Activated T-helper 17 cell treated with anti-CD3 and anti-CD28 coated beads, Interleukin-2, amount 50 U/mL, for 72 hours (primary cell): ENCODE measurements at places on chromosomes 12 and 14. TPM values are rescaled to one million over a fixed set of nuclear protein-coding genes. Genes with fewer than 3 reads are reported as not detected.

Gene PLEKHG3
- total RNA-seq: 17.2 TPM

Gene INHBC
- not detected for total RNA-seq

Gene PPFIA2
- total RNA-seq: not detected

Gene CCDC177
- not detected for total RNA-seq

Gene SLC17A8
- not detected for total RNA-seq

Gene IGF1
- total RNA-seq: 1.0 TPM

Gene BEST3
- total RNA-seq: not detected

Gene EID3
- 7.3 TPM for total RNA-seq

Gene CLBA1
- 0.85 TPM for total RNA-seq

Gene LHX5
- not detected for total RNA-seq

Gene MIP
- total RNA-seq: not detected

Gene LRTM2
- total RNA-seq: not detected

Gene ANKRD33
- not detected for total RNA-seq

Gene POTEG
- total RNA-seq: not detected

- ATAC-seq: no peak
Observed at GRCh38 chr12:70644861-70645260, 7.6 kb upstream of the PTPRB start.

GRCh38 chr12:126107659-126108058, 1042.4 kb downstream of the AACS start:
- no peak for ATAC-seq

DNA sequence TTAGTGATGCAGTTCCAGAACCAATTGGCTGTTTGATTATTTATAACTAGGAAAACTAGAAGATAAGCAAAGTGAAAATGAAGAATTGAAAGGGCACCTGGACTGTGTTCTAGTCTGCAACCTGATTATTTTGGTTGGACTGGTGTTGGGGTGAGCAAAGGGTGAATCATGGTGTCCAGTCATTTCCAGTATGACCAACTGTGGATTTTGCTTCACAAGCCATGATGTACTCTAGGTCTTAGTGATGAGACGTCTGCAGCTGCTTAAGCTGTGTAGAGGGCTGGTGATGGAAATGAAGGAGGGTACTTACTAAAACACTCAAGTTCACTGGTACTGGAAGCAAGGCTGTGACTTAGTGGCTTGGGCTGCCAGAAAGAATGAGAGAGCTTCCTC, 193.2 kb upstream of the FRMD6 start:
- ATAC-seq: peak; percentile 34

DNA sequence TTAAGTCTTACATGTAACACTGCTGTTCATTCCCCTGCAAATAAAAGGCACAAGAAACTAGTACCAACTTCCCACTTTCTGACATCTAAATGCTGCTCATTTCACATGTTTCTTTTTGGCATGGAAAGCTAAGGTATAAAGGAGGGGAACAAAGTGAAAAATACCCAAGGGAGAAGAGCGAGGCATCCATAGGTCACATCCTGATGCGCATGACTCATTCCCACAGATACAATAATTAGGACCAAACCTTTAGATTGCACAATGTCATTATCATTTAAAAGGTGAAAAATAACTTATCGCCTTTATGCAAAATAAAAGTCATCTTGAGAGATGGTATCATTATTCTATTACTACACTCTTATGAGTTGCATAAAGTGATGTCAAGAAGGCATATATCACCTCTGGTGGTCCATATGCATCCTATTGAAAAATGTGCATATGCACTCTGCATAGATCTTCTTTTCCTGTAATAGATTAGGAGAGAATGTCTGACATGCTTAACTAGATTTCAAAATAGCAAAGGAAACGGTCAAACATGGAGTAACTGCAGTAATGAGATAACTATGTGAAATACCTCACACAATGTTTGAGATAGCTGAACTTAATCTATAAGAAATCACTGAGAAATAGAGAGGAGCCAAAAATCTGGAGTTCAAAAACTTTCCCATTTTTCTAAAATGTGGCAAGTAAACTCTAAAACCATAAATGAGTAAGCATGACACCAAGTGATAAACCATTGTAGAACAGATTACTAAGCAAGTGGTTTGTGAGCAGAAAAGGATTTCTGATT, 382.5 kb upstream of the TMTC1 start:
- ATAC-seq: no peak

DNA sequence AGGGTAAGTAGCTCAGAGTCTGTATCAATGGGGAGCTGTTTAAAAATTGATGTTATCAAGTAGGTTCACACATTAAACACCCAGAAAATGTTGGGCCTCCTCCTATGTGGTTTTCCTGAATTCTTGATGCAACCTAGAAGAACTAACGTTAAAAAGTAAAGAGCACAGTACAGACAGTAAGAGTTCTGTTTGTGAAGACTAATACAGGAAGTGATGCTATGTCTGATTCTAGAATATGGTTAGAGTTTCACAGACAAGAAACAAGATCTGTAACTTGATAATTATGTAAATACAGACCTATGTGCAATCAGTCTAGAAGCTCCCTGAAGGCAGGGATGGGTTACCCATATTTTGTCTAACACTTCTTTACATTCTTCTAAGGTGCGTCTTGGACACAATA, 214.9 kb upstream of the BTG1 start:
- peak; percentile 74 for ATAC-seq

GRCh38 chr14:54632452-54632851, 65.5 kb downstream of the SAMD4A start:
- ATAC-seq: no peak

GRCh38 chr14:100774164-100774537, 47.5 kb downstream of the DLK1 start:
- no peak for ATAC-seq

GRCh38 chr12:95590775-95591174, 39.5 kb upstream of the USP44 start:
- no peak for ATAC-seq

DNA sequence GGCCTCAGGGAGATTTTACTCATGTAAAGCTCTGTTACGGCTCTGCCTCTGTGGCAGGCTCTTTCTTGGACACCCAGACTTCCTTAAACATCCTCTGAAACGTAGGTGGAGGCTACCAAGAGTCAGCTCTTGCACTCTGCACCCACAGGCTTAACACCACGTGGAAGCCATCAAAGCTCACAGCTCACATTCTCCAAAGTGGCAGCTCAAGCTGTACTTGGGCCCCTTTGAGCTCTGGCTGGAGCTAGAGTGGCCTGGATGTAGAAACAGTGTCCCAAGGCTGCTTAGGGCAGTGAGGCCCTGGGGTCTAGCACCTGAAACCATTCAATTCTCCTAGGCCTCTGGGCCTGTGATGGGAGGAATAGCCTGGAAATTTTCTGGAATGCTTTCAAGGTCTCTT, 155.3 kb upstream of the CDKN3 start:
- ATAC-seq: no peak

- ATAC-seq: peak; percentile 86
Observed at GRCh38 chr14:102063109-102063807, 23.6 kb downstream of the HSP90AA1 start.

DNA sequence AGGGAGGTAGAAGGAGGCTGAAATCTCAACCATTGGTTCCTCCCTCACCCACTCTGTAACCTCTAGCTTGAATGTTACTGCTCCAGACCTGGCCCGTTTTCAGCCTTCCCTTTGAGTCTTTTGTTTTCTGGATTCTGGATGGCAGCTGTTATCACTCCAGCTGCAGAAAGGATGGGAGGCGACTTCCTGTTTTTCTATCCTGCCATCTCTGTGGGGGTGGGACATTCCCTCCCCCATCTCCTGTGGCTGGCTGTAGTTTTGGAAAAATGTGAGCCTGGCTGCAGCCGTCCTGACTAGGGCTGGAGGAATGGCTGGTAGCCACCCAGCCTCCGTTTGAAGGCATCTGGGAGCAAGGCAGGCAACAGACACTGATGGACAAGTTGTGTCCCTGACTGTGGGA, 2.9 kb upstream of the PPFIBP1 start:
- no peak for ATAC-seq

- no peak for ATAC-seq
Observed at GRCh38 chr12:53729644-53730043, 2.4 kb upstream of the CALCOCO1 start.

DNA sequence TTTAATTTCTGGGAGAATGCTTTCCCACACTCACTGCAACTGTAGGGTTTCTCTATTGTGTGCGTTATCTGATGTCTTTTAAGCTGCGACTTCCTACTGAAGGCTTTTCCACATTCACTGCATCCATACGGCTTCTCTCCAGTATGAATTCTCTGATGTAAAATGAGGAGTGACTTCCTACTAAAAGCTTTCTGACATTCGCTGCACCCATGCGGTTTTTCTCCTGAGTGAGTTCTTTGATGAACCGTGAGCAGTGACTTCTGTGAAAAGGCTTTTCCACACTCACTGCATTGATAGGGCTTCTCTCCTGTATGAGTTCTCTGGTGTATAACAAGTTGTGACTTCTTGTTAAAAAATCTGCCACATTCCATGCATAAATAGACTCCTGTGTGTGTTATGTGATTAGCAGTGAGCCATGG, 29.7 kb downstream of the ZNF605 start:
- no peak for ATAC-seq

- no peak for ATAC-seq
Observed at GRCh38 chr12:47591361-47591791, 114.5 kb downstream of the RPAP3 start.

DNA sequence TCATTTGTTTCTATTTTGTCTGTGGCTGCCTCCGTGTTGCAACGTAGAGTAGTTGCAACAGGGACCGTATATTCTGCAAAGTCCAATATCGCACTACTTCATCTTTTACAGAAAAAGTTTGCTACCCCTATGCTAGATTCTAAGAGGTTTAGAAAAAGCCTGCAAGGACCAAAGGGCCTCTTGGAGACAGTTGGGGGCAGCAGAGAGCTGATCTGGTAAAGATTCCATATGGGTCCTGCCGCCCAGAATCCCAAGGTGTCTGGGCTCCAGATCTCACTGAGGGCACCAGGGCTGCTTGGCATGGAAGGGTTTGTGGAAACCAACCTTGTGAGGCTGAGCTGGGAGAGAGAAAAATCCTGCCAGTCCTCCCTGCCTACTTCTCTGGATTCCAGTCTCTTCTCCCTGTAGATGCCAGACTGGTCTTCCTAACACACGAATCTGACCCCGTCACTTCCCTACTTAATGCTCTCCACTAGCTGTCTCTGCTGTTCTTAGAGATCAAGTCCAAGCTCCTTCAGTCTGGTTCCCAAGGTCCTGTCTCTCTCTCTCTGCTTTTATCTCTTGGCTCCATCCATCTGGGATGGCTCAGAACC, 74.6 kb downstream of the GLRX5 start:
- no peak for ATAC-seq

DNA sequence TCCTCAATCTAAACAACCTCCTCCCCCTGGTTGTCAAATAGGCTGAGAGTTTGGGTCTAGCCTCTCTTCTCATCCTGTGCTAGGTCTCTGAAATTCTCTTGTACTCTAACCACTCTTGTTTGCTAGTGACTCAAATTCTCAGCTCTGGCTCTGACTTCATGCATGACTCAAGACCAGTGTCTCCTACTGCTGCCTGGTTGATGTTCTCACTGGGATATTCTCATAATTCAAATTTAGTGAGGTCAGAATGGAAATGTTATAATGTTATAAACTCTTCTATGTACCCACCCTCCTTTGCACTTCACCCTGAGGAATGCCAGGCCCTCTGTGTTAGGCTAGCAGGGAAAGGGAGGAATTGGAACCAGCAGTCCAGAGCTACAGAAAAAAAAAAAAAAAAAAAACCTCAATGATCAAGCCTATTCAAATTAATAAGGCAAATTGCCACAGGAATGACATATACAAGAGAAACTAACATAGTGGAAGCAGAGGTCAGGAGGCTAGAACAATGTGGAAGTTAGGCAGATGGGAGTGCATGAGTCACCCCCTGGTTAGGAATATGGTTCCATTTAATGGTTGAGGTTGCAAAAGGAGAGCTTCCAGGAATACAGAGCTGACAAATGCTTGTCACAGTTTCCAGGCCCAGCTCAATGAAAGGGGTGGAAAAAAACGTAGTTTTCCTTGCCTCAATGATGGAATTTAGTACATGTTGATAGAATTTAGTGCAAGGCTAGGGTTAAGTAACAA, 459.5 kb downstream of the RMST start:
- no peak for ATAC-seq

DNA sequence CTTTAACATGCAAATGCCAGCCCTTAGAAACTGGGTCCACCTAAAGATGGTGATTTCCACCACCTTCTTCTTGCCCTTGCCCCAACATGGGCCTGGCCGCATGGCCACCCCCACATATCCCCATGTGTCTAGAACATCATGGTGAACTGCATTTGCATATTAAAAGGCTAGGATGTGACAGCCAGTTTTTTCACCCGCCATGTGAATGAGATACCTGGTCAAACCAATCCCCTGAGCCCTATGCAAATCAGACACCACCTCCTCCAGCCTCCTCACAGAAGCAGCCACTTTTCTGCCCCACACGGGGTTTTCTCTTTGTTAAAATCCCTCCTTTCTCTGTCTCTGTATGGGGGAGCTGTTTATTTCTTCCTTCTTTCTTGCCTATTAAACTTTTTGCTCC, 1322.5 kb downstream of the FSCB start:
- ATAC-seq: no peak

DNA sequence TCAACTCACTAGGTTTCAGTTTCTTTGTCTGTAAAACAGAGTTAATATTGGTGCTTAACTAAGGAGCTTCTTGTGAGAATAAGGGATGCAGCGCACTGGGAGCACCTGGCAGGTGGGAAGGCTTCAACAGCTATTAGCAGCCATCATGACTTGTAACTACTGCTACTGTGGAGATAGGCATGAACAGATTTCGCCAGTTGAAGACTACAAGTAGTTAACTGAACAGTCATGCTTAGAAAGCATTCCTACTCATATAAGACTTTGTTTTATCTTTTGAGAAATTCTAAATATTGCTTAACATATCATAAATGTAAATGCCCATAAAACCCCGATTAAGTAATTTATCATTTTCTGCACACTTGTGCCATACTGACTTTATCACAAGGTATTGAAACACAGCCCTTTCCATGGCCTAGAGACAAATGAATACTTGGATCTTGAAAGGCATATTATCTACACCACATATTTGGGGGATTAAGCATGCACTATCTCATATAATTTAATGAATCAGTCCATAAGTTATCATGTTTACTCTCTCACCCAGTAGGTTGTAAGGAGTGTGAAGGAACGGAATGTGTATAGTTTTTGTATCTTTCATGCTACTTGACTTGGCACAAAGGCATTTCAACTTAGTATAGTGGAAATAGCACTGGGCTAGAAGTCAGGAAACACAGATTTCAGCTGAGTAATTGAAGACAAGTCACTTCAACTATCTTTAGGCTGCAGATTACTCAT, 16.1 kb downstream of the NTN4 start:
- ATAC-seq: no peak

DNA sequence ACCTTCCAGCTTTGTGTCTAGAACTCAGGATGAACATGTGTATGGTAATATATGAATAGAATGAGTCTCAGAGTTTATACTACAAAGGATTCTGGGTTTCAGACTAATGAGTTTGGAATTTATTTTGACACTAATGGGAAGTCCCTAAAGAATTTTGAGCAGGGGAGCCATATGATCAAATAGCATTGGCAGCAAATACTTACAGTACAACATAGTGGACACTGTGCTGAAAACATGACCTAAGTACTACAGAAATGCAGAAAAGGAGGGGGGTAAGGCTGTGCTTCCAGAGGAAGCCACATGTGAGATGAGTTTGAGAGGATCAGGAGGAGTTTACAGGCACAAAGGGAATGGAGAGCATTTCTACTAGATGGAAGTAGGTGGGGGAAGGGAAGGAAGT, 225.8 kb downstream of the C12orf42 start:
- ATAC-seq: no peak

GRCh38 chr12:103379670-103380069, 116.1 kb downstream of the C12orf42 start:
- no peak for ATAC-seq
